ENCODE measurements at places on chromosomes 16 and 17.

- no peak for DNase-seq
Measured at GRCh38 chr17:2816688-2817087, 20.4 kb downstream of the RAP1GAP2 start.

DNA sequence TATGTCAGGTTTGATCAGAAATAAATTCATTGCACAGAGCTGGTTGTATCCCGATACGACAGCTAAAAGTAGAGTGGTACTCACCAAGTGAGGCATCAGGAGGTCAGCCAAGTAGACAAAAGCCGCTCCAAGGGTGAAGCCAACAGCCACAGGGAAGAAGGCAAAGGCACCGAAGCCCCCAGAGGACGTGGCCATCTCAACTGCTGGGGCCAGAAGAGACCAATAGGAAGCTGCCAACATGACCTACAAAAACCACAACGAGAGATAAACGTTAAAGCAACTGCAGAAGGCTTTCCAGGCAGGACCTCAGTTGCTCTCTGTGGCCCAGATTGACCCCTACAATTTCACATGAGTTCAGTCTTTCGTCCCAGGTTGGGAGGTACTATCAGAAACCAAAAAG is 61.0 kb downstream of the SLC39A11 start:
- no peak for DNase-seq

DNA sequence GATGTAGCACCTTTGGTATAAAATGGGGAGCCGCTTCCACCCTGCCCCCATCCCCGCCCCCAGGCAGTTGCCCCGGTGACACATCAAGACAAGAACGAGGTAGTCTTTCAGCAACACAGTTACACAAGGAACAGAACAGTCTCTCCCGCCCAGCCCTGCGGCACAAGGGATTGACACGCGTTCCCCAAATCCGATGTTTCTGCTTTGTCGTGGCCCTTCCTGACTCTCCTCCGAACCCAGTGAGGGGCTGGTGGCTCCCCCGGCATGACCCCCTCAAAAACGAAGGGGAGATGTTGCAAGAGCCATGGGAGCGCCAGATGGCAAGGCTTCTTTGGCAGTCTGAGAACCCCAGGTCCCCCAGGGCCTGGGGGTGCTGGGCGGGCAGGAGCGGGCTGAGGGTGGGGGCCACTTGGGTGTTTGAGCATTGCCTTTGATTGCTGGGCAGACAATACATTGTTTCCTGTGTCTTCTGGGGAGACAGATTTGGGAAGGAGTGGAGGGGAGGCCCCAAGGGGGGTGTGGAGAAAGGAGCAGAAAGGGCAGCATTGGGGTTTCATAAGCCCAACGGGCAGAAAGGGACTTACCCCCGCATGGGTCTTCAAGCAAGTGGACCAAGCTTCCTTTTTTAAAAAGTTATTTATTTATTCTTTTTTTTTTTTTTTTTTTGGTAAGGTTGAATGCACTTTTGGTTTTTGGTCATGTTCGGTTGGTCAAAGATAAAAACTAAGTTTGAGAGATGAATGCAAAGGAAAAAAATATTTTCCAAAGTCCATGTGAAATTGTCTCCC is 16.6 kb downstream of the COL1A1 start:
- DNase-seq = no peak

- no peak for DNase-seq
Measured at GRCh38 chr17:31078290-31078689, 16.5 kb upstream of the NF1 start.

GRCh38 chr16:53515811-53516210 is 12.8 kb upstream of the AKTIP start:
- DNase-seq = no peak

DNA sequence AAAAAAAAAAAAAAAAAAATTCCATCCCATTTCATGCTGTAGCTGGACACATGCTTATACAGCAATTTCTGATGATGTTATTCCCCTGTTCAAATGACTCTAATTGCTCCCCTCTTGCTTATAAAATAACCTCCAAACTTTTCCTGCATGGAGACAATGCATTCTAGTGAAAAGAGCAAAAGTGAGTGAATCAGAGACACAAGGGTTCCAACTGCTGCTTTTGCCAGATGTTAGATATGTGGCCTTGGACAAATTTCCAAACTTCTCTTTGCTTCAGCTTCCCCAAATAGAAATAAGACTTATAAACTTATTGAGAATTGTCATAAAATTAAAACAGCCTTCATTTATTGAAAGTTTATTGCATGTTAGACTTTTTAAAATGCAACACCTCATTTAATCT is 65.0 kb upstream of the AXIN2 start:
- DNase-seq = no peak
